Activated CD8-positive, alpha-beta T cell treated with anti-CD3 and anti-CD28 coated beads for 36 hours (primary cell): ENCODE measurements at places on chromosomes 3 and 15. TPM values are rescaled to one million over a fixed set of nuclear protein-coding genes. Genes with fewer than 3 reads are reported as not detected.

GRCh38 chr15:91889111-91889815, 35.8 kb downstream of the SLCO3A1 start:
- DNase-seq = no peak

Gene RAB8B
- 261 TPM for total RNA-seq

- DNase-seq = no peak
Observed at GRCh38 chr15:34691034-34691433, 63.8 kb downstream of the GJD2 start.

Gene ASB14
- total RNA-seq = not detected

Gene ADAMTSL3
- total RNA-seq = not detected

- no peak for DNase-seq
Observed at GRCh38 chr3:64082961-64083541, 59.8 kb upstream of the PSMD6 start.

DNA sequence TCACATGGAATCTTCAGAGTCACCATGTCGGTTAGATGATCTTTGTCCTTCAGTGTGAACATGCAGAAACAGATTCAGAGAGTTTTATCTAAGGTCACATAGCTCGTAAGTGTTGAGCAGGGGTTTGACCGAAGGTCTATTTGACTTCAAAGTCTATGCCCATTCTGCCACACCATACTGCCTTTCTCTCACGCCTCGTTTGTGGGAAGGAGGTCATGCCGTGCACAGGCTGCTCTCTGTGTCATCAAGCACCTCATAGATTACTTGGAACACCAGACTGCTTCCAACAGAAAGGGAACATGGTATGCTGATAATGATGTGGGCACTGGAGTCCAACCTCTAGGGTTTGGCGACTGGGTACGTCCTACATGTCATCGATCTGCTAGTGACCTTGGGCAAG, 128.8 kb downstream of the SV2B start:
- DNase-seq = no peak

DNA sequence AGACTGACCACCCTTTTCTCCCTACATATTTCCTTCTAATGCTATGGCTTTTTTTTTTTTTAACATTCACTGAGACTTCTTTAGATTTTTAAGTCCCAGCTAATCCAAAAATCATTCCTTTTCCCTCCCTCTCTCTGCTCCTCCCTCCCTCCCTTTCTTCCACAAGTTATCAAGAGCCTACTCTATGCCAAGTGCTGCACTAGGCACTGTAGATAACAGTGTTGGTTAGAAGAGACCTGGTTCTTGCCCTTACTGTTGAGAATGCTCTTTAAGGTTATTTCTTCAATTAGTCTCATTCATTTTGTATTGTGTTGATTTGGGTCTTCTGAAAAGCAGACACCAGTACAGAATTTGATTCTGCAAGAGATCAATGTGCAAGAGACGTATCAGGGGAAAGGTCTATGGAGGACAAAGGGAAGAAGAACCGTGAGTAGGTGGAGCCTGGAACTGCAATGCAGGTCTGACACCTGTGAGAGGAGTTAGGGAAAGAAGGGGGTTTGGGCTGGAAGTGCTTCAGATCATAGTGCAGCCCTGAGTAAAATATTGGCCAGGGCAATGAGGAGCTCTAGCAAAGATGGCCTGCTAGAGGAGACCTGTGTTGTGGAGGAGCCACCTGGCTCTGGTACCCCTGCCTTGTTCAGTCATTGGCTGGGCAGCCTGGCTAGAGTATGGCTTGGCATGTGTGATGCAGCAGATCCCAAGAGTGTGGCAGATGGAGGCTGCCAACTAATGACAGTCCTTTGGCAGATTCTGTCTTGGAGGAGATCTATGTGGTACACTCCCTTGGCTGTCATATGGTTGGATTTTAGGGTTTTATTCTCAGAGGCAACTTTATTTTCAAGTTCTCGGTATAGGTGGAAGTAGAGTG, 9.7 kb upstream of the PCOLCE2 start:
- DNase-seq = no peak

DNA sequence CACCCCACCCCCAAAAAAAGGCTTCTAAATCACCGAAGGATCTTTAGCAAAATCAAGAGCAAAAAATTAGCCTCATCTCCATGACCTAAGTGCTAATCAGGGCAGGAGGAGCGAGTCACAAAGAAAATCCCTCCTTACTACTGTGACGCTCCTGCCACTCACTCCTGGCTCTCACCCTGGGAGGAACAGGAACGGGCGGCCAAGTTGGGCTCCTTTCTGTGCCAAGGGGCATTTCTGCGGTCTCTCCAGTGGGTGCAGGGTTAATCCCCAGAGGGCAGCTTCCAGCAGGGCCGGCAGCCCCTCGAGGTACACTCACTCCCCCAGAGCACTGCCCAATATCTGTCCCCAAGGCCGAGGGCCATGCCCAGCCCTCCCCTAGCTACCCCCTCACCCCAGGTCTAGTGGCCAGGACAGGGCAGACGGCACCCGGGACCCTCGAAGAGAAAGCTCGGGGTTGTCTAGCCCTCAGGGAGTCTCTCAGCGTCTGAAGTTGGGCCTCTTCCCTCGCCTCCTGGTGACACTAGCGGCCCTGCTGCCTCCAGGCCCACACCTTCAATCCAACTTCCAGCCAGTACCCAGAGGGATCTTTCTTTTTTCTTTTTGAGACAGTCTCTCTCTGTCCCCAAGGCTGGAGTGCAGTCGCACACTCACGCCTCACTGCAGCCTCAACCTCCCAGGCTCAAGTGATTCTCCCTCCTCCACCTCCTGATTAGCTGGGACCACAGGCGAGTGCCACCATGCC, 706 bp downstream of the CAV3 start:
- no peak for DNase-seq

DNA sequence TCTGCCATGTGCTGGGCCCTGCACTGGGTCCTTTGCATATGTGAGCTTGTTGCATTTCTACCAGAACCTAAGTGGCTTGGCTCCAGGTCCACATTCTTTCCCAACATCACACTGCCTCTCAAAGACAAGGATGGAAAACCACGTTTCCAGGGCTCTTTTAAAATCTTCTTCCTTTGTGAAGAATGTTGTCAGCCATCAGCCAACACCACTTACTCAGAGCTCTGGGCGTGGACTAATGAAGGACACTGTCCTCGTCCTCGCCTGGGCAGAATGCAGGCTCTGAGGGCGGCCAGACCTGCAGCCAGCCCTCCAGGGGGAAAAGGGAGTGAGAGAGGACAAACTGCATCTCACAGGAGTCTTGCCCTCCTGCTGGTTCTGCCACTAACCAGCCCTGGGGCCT, 49.7 kb downstream of the MAGEF1 start:
- no peak for DNase-seq

- no peak for DNase-seq
Observed at GRCh38 chr15:32117122-32117521, 86.8 kb downstream of the CHRNA7 start.

- no peak for DNase-seq
Observed at GRCh38 chr3:116951610-116952009, 242.0 kb downstream of the TUSC7 start.
